ENCODE measurements at places on chromosomes 3 and 15.

- DNase-seq = no peak
Observed at GRCh38 chr3:139472380-139473010, 3.8 kb downstream of the RBP2 start.

- DNase-seq = no peak
Observed at GRCh38 chr3:141878326-141878725, 1.9 kb downstream of the ATP1B3 start.

DNA sequence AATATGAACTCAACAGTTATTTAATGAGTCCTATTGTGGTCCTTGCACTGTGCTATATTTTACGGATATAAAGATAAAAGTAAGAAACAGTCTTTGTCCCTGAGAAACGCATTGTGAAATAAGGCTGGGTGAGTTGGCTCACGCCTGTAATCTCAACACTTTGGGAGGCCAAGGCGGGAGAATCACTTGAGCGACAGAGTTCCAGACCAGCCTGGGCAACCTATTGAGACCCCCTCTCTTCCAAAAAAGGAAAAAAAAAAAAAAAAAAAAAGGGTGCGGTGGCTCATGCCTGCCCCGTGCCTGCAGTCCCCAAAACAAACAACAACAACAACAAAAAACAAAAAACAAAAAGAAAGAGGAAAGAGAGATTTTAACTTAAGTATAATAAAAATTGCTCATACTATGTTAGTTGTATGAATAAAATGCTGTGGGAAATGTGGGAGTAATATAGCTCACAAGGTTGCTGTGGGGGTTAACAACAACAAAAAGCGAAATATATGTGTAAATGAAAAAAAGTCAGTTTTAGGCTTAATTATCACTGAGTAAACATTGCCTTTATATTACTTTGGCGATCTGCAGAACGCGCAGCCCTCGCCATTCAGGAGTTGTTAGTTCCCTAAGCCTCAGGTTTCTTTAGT, 461 bp upstream of the FNDC3B start:
- DNase-seq = no peak

DNA sequence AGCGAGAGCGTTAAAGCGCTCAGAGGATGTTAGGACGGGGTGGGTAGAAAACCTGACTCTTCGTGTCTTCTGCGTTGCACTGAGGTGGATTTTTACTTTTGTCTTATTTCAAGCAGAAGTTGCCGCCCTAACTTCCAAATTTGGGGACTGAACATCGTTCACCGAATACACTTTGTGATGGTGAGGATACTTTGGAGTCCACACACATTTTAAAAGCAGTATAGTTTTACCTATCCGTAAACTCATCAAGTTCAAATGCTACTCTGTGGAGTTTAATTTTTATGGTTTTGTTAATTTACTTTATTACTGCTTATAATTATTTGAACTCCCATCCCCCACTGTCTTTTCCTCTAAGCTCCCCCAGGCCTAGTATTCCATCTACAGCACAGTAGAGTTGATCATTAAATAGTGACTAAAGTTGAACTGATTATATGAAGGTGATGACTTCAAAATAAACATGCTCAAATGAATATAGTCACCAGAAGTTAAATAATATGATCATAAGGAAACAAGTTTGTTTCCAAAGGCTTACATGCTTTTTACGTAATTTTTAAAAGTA, 617 bp upstream of the EOGT start:
- DNase-seq = no peak

GRCh38 chr3:24947103-24947502, 452.5 kb upstream of the THRB start:
- no peak for DNase-seq

- DNase-seq = no peak
Observed at GRCh38 chr15:66997212-66997611, 68.2 kb upstream of the SMAD3 start.

GRCh38 chr3:38583688-38584087, 65.8 kb downstream of the SCN5A start:
- DNase-seq = no peak

DNA sequence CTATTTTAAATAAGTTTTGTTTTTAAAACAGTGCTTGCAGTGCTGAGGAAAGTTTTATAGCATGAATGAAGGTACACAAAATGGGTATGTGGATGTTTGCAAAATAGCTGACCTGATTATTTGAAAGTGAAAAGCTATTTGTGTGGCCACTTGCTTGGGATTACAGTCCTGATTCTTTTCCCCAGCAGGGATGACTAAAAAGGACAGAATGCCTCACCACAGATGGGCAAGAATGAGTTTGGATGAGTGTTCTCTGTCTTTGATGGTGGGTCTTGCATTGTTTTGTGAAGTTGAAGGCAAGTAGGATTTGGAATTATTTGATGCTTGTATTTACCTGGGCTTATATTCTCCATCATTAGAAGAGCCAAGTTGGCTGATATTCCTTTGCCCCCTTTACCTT, 48.8 kb upstream of the MEIS2 start:
- no peak for DNase-seq

DNA sequence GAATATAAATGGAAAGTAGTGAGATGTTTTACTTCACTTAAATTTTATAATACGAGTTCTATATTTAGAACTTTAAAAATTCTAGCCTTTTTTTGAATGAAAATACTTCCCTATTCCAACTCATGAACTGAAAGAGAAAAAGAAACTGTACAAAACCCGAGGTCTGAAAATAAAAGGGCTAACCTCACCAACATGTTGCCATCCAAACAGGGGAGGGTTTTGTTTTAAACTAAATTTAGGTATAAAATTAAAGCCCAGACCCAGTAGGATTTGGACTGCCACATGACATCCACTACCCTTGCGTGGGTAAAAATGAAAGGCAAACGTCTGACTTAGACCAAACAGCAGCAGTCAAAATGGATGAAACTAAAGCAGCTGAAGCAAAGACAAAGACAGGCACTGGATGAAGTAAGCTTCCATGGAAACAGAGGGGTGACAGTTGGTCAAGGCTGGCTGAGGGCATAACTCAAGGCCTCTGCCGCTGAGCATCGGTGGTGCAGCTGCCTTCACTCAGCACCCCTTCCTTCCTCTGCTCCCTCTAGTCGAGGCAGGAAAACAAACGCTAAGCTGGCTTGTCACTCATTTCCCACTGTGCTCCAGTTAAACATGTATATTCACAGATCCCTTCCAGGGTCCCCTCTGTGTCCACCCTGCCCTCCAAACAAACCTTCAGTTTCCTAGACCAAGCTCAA, 58.1 kb downstream of the TM4SF4 start:
- DNase-seq = no peak

GRCh38 chr3:17333893-17334292, 408.5 kb downstream of the TBC1D5 start:
- DNase-seq = no peak

Measured in neural crest cell (in vitro differentiated cells).